ENCODE measurements at places on chromosomes 7 and 10.

DNA sequence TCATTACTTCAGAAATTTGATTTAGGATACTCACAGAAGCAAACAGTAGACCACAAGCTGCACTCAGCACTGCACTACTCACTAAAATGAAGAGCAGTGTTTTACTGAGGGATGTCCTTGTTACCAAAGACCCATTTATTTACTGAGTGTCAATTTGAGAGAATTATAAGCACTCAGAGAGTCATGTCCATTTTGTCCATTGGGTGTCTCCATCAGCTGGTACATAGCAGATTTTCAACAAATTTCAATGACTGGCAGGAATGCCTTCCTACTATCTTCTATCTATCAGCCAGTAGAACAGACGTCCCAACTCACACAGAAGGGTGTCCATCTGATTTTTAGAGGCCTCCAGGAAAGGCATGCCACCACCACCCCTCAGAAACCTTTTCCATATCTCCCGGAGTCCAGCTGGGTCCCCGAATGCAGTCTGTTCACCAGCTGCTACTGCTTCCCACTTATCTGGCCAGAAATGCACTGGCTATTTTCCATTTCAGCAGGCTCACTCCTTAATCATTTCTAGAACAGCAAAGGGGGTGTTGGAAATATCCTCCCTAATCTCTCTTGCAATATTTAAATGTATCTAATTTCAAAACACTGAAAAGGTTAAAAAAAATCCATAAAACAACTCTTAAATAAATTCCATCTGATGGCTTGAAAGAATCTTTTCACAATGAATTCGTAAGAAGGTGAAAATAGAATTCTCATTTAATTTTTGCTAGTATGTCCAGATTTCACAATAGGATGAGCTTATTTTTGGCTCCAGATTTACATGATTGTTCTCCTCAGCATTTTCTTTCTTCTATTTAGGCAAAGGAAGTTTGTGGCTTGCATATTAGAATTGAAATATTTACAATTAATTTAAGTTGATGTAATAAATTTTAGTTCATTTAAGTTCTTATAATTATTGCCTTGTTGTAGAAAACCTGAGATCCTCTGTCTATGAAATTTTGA lies 1164.0 kb upstream of the CELF2 start:
- DNase-seq = no peak

- no peak for DNase-seq
These were observed 94.1 kb downstream of the CDCA7L start for GRCh38 chr7:21851559-21851967.

GRCh38 chr7:51162724-51163329 lies 153.8 kb downstream of the COBL start:
- no peak for DNase-seq

- DNase-seq = no peak
These were observed 338.1 kb upstream of the SEMA3C start for GRCh38 chr7:81256991-81257390.

GRCh38 chr10:43756341-43756740 lies 107.7 kb upstream of the ZNF32 start:
- DNase-seq = no peak

DNA sequence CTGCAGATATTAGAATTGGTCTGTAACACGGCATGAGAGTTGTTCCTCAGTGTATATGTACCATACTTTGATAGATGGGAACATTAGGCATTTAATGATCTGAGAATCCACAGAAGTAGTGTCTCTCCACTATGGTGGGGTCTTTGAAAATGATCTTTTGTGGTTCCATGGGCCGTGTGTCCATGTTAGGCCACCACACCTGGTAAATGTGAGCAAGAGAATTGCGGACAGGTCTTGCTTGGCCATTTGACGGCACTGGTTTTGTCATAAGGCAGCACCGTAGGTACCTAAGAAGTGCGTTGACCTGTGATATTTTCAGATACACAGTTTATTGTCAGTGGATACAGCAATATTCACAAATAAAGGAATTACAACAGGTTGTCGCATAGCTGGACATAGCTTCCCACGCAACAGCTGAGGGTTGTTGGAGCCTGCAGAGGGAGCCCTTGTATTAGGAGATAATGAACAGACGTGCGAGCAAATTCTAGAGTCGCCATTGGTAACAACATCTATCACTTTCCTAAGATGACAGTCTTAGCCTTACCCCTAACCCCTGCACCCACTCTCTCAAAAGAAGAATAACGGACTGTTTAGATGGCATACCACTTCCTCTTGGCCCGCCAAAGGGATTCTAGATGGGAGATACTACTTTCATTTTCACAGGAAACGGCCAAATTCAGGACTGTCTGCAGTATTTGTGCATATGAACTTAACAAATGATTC lies 111.4 kb downstream of the COL28A1 start:
- no peak for DNase-seq

GRCh38 chr7:144384555-144385245 lies 18.8 kb downstream of the NOBOX start:
- DNase-seq = no peak

- no peak for DNase-seq
These were observed 51.2 kb upstream of the LAMB4 start for GRCh38 chr7:108181073-108181985.

DNA sequence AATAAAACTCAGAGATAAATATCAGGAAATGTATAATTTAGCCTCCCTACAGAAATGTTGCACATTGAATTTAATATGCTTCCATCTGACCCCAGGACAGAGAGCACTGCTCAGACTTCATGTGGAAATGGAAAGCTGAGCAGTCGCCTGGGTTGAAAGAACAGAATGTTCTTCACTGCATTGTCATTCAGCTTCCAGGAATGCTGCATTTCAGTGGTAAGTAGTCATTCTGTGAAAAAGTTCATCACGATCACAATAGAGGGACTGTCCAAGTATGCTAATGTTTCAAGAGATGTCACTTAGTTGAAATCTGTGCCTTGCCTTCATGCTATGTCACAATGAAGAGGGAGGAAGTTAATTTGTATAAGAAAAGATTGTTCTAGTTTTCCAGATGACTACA lies 147.3 kb downstream of the NRCAM start:
- DNase-seq = no peak

- no peak for DNase-seq
These were observed 819 bp downstream of the TMED4 start for GRCh38 chr7:44580945-44581878.

DNA sequence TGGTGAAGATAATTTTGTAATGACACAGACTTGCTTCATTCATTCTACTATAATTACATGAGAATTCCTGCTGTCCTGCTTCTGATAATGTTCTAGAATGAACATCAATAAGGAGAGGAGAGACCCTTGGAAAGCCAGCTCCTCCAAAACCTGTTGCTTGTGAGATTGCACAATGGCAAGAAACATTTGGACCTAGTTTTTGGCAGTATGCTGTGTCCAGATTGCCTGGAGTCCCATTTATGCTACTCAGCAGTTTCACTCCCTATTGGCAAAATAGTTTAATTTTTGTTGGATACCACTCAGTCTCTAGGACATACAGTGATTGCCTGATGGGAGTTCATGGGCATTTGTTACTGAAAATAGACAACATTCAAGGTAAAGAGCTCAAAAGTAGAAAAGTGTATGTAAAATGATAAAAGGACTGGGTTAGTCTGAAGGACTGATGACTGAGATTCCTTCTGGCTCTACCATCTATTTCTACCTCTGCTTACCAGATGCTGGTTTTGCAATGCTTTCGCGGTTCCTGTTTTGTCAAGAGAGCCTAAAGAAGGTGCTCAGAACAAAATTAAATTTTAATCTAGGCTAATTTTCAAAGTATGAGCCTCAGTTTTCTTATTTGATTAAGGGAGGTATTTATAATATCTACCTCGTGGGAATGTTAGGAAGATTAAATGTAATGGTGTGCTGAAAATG lies 8.0 kb upstream of the ACTR3B start:
- no peak for DNase-seq

- DNase-seq = no peak
These were observed 28.9 kb upstream of the TMEM72 start for GRCh38 chr10:44882166-44882720.

DNA sequence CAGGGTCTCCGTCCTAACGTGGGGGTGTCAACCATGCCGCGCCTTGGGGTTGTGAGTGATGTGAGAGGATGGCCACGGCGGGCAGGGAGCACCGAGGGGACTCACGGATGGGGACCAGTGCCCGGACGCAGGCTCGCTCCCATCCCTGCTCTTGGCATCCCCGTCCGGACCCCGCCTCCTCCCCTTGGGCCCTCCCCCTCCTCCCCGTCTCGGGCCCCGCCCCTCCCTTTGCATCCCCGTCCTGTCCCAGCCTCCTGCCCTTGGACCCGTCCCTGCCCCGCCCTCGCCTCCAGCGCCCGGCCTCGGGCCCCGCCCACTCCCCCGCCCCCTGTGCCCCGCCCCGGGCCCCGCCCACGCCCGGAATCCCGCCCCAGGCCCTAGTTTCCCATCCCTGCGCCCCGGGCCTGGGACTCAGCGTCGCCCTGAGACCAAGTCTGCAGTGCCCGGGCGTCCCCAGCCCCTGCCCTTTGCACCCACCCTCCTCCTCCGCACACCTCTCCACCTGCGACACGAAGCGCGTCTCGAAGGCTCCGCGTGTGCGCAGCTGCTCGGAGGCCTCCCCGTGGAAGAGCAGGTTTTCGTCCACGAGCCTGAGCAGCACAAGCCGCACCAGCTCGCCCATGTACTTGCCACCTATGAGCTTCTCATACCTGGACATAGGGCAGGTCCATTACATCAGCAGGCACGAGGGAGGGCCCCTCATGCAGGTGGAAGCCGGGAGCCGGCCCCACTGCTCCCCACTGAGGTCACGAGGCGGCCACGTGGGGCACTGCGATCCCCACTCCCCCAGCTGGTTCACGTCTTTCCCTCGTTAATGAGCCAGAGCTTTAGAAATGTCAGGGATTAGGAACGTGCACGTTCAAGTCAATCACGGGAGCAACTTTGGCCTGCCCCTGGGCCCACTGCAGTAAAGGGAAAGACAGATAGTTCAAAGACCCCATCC lies 5.1 kb upstream of the MYL7 start:
- peak; percentile 88 for DNase-seq

- no peak for DNase-seq
These were observed 11.4 kb downstream of the SH3PXD2A start for GRCh38 chr10:103843854-103844570.

GRCh38 chr7:45084901-45085618 lies 3.7 kb downstream of the NACAD start:
- peak; percentile 59 for DNase-seq

DNA sequence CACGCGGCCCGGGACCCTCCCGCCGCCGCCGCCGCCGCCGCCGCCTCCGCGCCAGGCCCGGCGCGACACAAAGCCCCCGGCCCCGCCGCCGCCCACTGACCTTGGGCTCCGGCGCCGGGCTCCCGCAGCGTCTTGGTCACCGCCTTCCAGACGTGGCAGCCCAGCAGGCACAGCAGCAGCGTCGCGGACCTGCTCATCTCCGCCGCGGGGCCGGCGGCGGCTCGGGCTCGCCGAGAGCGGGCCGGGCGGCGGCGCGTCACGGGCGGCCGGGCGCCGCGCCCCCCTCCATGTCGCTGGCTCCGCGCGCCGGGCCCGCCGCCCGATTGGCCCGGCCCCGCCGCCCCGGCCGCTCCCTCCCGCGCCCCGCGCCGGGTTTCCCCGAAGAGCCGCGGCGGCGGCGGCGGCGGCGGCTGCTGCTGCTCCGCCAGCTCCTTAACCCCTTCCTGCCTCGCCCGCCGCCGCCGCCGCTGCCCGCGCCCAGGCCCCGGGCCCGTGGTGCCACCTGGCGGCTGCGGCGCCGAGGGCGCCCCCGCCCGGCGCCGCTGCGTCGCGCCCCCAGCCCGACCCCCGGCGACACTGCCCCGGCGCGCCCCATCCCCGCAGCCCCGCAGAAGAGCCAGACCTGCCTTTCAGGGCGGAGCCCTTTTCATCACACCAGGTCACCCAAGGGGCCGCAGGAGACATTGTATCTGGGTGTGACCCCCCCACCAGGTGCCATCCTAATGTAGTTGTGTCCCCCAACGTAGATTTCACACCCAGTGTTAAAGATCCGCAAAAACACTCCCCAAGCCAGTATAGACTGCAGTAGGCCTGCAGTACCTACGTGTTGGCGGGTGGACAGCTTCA lies at the start of gene FAM171A1:
FAM171A1 (minus strand) TSS at position 434 of the 846 bp plus-strand sequence; CDS start at position 197, 237 bp downstream.
- peak; percentile 75 for DNase-seq

DNA sequence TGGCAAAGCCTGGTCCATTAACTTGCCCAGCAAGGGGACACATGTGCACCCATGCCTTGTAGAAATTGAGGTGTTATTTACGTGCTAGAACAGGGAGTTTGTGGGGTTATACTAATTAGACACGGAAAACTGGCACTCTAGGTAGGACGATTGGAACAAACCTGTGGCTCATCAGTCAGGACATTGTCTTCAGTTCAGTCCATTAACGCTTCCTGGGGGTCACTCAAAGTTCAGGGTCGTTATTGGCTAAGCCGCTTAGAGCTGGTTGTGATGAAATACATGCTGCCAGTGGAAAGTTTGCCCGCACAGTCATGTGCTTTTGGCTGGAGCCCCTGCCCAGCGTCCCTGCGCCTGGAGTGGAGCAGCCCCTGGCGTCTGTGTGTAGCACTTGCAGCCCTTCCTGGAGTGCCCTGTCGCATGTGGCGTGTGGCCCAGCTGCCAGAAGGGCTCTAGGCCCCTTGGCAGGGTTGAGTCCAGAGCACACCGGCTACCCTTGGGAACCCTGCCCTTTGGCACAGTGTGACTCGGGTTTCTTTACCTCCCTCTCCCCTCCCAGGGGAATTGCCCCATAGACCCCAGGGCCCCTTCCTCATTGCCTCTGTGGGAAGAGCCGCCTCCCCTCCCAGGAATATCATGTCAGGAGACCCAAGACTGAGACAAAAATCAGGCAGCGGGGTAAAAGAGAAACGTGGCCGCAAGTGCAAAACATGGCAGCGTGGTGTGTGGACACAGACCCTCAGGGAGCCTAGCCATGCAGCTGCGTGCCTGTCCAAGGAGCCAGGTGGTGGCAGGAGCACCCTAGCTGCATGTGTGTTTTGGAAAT lies 9.8 kb downstream of the ZNF775 start:
- peak; percentile 91 for DNase-seq

DNA sequence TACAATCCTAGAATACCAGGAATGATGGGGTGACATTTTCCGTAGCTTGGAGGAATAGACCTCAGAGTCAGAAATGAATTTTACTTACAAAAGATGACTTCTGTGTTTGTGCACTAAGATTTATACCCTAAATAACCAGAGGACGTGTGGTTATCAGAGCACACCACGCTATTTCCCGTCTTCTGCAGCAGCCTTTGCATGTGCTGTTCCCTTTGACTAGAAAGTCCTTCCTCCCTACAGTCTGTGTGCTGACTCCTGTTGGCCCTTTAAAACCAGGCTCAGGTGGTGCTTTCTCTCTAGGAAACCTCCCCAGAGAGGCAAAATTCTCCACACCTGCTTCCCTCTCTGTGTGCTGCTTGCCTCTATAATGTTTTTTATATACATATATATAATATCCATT lies 73.3 kb upstream of the SMNDC1 start:
- DNase-seq = no peak

All from upper lobe of right lung (tissue), 1 donor.